ENCODE measurements at places on chromosomes 12 and 14.
A peak's percentile ranks its signal among the peaks of the same experiment; 100 is the strongest.

DNA sequence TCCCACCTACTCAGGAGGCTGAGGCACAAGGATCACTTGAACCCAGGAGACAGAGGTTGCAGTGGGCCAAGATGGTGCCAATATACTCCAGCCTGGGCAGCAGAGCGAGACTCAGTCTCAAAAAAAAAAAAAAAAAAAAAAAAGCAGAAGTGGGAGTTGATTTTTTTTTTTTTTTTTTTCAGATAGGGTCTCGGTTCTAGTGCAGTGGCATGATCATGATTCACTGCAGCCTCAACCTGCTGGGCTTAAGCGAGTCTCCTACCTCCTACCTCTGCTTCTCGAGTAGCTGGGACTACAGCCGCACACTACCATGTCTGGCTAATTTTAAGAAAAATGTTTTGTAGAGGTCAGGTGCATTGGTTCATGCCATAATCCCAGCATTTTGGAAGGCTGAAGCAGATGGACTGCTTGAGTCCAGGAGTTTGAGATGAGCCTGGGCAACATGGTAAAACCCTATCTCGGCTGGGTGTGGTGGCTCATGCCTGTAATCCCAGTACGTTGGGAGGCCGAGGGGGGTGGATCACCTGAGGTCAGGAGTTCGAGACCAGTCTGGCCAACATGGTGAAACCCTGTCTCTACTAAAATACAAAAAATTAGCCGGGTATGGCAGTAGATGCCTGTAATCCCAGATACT, 16.3 kb upstream of the HSP90AA1 start:
- DNase-seq: no peak

GRCh38 chr12:88175544-88175943, 33.4 kb downstream of the TMTC3 start:
- DNase-seq: no peak

DNA sequence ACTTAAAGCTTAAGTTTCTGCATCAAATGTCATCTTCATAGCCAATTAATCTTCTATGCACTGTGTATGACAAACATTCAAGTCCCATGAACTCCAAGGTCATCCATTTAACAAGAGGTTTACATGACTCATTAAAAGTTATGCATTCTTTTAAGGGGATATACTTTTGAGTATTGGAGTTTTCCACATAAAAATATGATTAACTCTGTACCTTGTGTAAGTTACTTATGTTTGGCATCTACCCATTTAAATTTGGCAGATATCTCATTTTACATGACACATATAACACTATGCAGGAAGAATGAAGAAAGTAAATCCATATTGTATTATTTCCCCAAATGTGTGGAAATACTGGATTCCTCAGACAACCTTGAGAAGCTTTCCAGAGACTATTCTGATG, 240.2 kb downstream of the PAX9 start:
- DNase-seq: no peak

DNA sequence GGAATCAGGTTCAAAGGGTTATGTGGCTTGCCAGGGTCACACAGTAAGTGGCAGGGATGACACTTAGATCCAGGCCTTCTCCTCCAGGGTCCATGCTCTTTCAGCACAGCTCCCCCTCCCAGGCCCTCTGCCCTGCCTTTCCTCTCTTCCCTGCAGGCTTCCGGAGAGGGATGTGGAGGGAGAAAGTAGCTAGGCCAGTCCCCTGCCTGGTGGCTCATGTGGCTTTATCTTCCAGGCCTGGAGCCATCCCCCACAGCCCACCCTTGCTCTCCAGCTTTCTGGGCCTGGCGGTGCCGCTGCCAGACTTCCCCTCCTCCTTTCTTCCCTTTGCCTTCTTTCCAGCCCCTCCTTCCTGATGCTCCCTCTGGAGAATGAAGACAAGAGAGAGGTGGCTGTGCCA, 1.7 kb downstream of the PSMB11 start:
- no peak for DNase-seq

DNA sequence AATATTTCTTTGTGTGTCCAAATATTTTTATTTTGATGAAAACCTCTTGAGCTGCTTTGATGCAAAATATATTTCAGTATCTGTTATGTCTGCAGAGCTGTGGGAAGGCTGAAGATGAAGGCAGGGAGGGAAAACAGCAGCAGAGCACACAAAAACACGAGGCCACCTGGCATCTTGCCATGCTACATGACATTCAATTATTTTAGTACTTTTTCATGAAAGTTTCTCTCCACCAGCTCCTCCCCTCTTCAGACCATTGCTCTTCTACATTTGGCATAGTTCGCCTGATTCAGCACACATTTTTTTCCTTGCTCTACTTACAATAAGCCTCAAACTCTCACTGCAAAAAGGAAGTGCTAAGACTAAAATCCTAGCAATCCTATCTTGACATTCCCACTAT, 4.6 kb upstream of the ALX1 start:
- DNase-seq: no peak

- no peak for DNase-seq
Observed at GRCh38 chr14:61553730-61554641, 141.3 kb upstream of the HIF1A start.

DNA sequence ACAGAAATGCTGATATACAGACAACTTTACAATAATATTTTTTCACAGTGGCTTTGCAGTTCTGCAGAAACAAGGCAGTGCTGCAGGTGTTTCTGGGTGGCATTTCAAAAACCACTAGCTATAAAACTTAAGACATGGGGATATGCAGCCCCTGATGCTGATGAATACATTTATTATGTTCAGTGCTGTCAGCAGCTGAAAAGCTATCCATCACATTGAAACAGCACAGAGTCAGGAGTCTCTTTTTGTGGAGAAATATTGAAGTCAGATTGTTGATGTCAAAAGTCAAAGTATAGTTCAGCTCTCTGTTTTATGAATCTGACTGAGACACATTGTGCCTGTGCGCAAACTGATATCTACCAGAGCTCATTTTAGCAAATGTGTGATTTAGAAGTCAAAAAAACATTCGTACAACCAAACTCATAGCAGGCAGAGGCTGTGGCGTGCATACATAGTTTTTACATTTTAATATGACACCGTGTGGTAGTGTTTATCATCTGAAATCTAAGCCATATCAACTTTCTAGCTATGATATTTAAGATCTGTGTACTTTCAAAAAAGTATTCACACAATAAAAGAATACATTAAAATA, 467.6 kb downstream of the PRKD1 start:
- DNase-seq: no peak

GRCh38 chr12:14314801-14315200, 50.7 kb upstream of the ATF7IP start:
- DNase-seq: no peak

DNA sequence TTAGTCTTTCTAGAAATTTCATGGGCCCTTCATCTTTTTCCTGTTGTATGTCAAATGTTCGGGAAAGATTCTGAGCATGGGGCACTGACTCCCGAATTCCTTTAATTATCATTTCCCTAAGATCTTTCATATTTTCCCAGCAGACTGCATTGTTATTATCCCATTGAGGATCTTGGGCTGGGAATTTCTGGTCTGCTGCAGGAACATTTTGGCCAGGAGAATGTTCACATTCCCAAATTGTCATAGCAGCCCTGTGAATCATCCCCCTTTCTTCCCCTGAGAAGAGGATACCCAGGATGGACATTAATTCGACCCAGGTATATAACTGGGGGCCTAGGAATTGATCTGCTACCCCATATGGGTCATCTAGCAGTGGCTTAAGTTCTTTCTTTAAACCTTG, 112.5 kb downstream of the RIN3 start:
- DNase-seq: no peak

- no peak for DNase-seq
Observed at GRCh38 chr12:110123919-110124268, 263 bp upstream of the IFT81 start.

GRCh38 chr12:117494833-117495655, 133.6 kb upstream of the NOS1 start:
- no peak for DNase-seq

- DNase-seq: no peak
Observed at GRCh38 chr12:120820884-120821510, 83.2 kb downstream of the SPPL3 start.

GRCh38 chr14:81485781-81486180, 47.9 kb downstream of the SEL1L start:
- DNase-seq: no peak

DNA sequence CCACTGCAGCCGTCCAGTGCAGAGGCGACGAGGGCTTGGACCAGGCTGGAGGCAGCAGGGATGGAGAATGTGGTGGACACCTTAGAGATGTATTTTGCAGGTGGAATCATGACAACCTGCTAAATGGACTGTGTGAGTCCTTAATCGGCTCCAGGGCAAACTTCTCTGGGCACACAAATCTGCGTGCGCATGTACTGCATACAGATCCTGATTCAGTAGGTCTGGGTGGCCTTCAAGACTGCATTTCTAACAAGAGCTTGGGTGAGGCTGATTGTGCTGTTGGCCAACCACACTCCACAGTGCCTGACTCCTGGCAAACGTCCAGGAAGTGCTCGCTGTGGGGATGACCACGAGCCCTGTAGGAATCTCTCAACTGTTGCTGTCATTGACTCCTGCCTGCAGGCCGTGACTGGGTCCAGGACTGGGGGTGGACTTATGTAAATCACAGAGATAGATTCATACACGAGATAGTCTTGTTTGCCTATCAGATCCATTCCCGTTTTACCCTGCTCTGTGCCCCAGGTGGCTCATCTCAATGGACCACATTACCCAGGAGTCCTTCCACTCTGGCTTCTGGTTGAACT, 27.2 kb downstream of the JDP2 start:
- DNase-seq: peak; percentile 61

DNA sequence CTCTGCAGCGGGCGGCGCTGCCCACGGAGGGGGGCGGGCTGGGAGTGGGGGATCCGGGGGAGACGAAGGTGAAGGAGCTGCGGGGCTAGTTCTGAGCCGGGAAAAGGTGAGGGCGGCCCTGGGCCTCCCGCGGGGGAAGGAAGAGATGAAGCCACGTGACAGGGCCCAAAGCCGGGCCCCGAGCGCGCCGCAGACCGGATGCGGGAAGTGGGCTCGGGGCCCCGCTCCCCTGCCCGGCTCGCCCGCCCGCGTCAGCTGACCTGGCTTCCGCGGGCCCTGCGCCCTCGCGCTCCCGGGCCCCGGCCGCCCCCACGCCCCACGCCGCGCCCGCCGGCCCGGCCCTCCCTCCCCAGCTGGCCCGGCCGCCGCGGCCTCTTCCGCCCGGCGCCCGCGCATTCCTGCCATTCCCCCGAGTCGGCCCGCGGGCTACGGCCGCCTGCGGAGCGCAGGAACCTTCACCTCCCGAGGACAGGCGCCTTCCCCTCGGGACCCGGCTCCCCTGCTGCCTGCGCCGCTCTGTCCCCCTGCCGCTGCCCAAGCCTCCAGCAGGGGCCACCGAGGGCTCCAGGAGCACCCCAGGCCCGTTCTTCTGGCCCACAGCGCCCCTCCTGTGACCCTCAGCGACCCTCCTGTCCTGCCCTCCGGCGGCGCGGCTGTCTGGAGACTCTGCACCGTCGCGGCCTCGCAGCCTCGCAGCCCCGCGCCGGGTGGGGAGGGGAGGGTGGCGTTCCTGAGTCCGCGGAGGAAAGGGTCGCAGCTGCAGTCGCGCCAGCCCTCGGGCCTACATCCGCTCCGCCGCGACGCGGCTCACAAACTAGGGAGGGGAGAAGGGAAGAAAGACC, 20.4 kb downstream of the NINJ2 start:
- DNase-seq: peak; percentile 53

DNA sequence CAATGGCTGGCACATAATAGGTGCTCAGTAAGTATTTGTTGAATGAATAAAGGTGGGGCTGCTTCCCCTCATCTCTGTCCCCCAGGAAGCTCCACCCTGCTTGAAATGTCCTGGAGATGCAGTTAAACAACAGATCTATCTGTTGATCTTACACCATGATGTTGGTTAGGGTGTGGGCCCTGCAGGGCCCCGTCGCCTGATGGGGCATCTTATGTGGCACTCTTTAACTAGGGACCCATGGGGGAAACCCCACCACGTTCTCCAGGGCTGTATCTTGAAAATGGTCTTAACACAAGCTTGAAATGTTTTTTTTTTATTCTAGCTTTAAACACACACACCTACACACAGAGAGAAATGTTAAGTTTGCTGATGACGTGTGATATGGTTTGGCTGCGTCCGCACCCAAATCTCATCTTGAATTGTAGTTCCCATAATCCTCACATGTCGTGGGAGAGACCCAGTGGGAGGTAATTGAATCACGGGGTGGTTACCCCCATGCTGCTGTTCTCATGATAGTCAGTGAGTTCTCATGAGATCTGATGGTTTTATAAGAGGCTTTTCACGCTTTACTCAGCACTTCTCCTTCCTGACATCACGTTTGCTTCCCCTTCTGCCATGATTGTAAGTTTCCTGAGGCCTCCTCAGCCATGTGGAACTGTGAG, 741.7 kb downstream of the VRK1 start:
- DNase-seq: no peak

DNA sequence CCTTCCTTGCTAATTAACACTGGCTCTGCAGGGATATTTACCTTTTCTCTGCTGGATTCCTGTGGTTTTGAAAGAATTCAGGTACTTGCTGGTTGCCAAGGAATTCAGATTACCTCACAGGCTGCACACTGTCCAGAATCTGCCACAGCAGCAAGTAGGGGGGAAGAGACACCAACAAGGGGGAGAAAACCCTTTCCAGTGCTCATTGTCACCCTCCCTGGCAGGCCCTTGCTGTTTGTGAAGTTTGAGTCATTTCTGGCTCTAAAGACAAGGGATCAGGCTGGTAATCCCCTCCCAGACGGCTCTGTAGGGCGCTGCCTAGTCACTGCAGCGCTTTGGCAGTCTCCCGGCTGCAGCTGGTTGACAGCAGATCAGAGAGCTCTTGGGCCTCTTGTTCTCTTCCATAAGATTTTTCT, 50.8 kb downstream of the TTLL5 start:
- peak; percentile 87 for DNase-seq

- peak; percentile 88 for DNase-seq
Observed at GRCh38 chr12:76037130-76038103, 5.8 kb upstream of the PHLDA1 start.

DNA sequence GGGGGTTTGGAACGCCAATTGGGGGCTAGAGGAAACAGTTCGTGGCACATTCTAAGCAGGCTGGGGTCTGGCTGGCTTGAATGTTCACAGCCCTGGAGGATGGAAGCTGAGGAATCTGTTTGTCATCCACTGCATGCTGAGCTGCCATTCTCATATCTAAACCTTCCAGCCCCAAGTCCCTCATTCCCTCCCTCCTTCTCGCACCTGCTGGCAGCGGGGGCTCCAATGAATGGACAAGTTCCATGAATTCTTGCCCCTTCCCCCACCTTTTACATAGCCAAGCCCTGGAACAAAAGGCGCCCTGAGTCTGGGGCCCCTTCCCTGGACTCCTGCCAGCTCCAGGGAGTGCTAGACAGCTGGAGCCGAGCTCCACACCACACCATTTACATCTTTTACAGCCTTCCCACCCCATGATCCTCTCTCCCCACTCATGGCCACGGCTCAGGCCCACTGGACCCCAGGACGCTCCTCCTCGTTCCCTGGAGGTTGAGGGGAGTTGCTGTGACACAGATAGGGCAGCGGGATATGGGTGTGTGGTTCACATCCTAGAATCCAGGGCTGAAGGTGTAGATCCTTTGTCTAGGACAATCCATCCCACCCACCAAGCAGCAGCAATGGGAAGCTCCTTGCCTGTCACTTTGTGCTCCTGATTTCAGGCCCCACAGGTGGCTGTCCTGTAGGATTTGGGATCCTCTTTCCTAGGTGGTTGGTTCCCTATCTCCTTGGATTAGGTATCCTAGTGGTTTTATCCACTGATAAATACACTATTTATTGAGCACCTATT, 21.7 kb upstream of the VRTN start:
- DNase-seq: no peak
